ENCODE measurements at places on chromosomes 12 and 14.

- DNase-seq: no peak
Measured at GRCh38 chr12:5257763-5258495, 174.0 kb upstream of the NTF3 start.

DNA sequence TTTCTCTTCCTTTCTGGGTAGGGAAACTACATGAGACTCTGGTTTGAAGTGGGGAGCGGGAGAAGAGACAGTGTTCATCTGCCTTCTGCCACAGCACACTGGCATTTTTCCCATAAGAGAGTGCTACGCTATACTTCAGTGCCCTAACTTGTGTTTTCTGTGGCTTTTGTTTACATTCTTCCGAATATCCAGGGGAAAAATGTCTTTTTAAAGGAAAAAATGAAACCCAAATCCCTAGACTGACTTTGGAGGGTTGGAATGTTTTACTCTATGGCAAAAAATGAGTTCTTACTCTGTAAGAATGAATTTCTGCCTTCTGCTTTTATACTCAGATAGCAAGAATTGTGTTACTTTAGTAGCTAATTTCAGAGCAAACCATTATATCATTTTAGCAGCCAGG is 88.1 kb upstream of the TMEM263 start:
- DNase-seq: no peak

GRCh38 chr12:68595241-68595640 is 15.5 kb upstream of the RAP1B start:
- DNase-seq: no peak

DNA sequence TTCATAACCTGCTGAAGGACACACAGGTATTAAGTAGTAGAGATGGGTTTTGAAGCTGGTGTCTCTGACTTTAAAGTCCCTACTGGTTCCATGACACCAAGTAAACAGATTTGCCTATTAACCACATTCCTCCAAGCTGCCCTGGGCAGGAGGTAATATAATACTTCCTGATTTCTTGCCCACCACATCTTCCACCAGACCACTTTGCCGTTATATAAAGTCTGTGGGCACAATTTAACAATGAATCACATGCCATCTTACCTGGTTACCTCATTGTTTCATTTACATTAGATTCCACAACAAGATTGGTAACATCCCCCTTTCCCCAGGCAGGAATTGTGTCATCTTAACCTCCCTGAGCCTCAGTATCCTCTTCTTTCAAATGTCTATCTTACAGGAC is 900 bp upstream of the LRRC23 start:
- DNase-seq: no peak

- no peak for DNase-seq
Measured at GRCh38 chr14:68695326-68695768, 97.5 kb downstream of the ZFP36L1 start.

GRCh38 chr14:50719911-50720759 is 52.0 kb upstream of the SAV1 start:
- DNase-seq: no peak

DNA sequence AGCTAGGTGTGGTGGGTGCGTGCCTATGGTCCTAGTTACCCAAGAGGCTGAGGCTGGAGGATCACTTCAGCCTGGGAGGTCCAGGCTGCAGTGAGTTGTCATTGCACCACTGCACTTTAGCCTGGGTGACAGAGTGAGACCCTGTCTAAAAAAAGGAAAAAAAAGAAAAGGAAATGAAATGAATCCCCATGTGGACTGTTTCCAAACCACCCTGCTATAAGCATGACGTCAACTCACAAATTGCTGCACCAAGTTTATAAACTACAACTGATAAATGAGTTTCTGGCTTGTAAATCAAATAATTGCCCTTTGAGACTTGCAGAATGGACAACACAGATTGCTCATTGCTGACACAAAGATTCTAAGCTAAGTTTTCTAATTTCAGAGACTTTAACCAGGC is 51.0 kb upstream of the STK38L start:
- no peak for DNase-seq

- no peak for DNase-seq
Measured at GRCh38 chr14:99654235-99654985, 9.5 kb downstream of the HHIPL1 start.

- peak; percentile 60 for DNase-seq
Measured at GRCh38 chr12:113136128-113136989, 798 bp upstream of the RASAL1 start.

DNA sequence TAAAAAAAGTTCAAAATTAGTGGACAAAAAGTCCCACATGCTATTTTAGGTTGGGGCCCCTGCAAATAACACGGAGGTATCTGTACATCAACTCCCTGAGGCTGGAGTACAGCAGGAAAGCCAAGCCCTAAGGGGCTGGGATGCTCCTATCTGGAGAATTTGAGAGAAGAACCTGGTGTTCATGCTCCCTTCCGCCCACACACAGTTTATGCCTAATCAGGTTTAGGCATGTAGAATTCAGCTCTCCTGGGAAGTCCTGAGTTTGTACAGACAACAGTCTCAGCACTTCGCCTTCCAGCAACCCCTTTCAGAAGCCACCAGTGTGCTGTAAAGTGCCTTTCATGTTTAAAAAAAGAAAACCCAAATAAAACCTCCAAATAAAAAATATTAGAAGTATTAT is 237.3 kb upstream of the GRIP1 start:
- DNase-seq: no peak

- DNase-seq: no peak
Measured at GRCh38 chr12:41966001-41966400, 178.7 kb downstream of the GXYLT1 start.

GRCh38 chr12:110578694-110579534 is 4.2 kb downstream of the PPTC7 start:
- DNase-seq: peak; percentile 42

DNA sequence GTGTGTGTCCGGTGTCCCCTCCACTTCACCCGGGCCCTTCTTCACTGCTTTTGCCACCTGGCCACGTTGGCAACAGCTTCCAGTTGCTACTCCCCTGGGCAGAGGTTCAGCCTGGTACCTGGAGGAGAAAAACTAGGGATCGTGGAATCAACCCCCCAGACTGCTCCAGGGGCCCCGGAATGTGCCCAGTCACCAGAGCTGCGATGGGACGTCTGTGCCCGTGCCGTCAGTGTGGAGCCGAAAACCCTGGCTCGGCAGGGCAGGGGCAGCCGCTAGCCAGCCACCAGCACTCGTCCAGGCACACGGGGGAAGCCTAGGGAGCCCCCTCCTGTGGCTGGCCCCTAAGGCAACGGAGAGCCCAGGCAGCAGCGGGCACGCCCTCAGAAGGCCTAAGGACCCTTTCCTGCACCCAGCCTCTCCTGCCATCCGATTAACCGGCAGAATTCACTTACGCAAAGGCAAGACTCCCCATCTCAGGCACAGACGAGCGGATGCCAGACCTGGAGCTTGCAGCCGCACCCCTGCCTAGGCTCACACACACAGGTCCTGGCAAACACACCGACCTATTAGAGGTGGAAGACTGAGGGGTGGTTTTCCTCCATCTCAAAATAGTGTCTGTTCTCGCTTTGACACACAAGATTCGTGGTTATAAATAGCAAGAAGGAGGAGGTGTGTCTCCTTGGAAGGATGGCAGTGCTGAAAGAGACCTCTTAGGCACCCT is 62.6 kb downstream of the FBXL14 start:
- no peak for DNase-seq

DNA sequence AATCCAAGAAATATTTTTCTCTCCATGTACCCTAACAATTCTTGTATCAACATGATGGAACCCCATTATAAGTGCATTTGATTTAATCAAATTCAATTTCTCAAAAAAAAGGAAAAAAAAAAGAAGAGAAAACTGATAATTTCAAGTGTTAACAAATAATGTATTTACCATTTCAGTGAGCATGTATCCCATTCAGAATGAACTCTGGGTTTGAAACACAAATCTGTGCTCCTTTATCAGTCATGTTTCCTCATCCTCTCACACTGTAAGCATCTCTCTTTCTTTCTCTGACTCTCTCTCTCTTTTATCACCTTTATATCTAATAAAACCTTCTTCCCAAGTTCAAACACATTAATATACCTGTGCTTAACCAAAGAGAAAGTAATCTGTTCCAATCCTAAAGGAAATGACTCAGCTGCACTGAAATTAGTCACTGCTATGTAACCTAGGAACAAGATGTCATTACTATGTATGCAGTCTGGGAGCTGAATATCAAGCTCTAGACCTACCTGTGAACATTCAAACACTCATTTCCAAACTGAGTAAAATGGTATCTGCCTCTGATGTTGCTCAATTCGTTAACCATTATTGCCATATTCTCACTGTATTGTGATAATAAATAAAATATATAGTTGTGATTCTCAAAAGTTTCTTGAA is 135.0 kb upstream of the LRIG3 start:
- DNase-seq: no peak
